Karpas-422 (cell line): ENCODE measurements at places on chromosomes 1 and 21. TPM values are rescaled to one million over a fixed set of nuclear protein-coding genes. Genes with fewer than 3 reads are reported as not detected.

GRCh38 chr21:16538405-16538804 is 808.6 kb downstream of the USP25 start:
- no peak for DNase-seq

GRCh38 chr1:219966071-219966349 is 37.7 kb upstream of the SLC30A10 start:
- no peak for DNase-seq

GRCh38 chr1:203797216-203797615 is 1.8 kb downstream of the ZBED6 start:
- no peak for DNase-seq

DNA sequence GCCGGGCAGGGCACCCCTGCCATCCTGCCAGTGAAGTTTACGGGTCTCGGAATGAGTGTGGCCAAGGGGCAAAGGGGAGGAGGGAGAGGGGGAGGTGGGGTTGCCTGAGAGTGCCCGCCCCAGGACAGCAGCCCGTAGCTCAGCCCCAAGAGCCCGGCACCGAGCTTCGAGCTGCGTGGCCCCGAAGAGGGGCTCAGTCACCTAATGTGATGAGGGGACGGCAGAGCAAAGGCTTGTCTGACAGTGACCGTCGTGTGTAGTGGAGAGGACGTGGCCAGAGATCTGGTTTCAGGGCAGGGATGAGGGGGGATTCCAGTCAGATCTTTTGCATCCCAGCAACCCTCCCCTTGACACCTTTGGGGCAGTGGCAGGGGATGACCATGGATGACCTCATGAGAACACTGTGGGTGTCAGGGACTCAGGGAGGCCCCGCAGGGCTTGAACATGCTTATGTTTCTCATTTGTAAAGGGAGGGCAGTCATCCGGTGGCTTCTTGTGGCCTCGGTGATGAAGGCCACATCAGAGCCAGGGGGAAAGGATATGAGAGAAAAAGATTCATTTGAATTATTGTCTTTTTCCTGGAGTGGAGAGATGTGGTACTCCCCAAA is 1.1 kb upstream of the TRPM2 start:
- DNase-seq: no peak

- no peak for DNase-seq
Observed at GRCh38 chr21:42424914-42425541, 21.3 kb downstream of the UBASH3A start.

DNA sequence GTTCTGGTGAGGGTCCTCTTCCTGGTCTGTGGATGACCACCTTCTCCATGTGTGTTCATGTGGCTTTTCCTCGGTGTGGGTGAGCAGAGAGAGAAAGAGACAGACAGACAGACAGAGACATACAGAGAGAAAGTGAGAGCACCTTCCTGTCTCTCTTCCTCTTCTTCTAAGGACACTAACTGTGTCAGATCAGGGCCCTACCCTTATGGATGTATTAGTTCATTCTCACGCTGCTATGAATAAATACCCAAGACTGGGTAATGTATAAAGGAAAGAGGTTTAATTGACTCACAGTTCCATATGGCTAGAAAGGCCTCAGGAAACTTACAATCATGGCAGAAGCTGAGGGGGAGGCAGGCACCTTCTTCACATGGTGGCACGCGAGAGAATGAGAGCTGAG is 131.5 kb upstream of the ZNF648 start:
- no peak for DNase-seq

Gene SMCP
- total RNA-seq: not detected in 2 replicates

Gene SLC35A3
- 25.1 and 66.2 TPM in 2 replicates for total RNA-seq
